Renal pelvis (tissue), 12 donors: ENCODE measurements at places on chromosomes 12 and 14.

GRCh38 chr12:49049566-49050224 lies 10.9 kb downstream of the KMT2D start:
- no peak for DNase-seq

- DNase-seq: no peak
These were observed 25.4 kb downstream of the CLSTN3 start for GRCh38 chr12:7155471-7156034.

- no peak for DNase-seq
These were observed 24.4 kb downstream of the NEUROD4 start for GRCh38 chr12:55044135-55044534.

DNA sequence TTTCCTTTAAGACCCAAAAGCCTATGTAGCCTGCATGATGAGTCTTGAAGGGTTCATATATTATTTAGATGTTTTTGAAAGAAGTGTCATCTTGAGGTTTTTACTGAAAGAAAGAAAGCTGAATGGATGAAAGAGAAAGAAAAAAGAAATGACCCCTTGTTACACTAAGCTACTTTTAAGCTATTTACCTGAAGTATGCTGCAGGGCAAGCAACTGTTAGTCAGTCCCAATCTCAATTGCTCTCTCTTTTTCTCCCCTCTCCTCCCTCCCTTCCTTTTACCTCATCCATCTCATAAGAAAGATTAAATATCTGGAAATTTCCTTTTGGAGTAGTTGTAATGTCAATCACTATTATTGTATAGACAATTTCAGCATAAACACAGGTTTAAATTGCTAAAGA lies 512.4 kb downstream of the TMTC2 start:
- DNase-seq: no peak

GRCh38 chr14:100122481-100123223 lies 36.8 kb downstream of the DEGS2 start:
- DNase-seq: no peak

DNA sequence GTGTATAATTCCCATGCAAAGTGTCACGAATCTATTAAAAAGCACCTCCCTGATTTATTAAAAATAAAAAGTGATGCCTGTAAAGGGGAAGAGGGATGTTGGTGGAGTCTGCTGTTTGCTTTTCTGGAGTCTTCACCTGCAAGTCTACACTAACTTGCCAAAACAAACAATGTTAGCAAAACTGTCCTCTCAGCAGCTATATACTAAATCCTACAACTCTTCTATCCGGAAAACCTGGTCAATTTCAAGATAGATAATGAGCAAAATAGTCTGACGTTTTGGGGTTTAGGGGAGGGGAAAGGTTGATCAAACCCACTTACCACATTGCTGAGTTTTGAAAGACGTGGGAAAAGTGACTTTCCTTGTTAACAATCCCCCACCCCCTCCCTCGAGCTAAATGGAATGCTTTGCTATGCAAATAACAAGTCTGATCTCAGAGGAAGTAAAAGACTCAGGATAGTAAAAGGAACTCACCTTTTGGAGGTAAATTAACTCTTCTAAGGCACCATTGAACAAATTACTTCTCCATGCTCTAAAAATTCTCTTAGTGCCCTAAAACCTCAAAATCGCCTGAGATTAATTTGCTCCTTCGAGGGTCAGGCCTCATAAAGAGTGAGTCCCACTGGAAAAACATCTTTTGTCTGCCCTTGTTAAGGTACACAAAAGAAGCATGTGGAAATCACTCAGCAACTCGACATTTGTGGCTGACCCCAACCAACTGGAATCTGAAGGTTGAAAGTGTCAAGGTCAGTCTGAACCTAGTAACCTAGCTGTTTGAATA lies 13.5 kb downstream of the BMP4 start:
- no peak for DNase-seq
